ENCODE measurements at places on chromosomes 4 and X.

DNA sequence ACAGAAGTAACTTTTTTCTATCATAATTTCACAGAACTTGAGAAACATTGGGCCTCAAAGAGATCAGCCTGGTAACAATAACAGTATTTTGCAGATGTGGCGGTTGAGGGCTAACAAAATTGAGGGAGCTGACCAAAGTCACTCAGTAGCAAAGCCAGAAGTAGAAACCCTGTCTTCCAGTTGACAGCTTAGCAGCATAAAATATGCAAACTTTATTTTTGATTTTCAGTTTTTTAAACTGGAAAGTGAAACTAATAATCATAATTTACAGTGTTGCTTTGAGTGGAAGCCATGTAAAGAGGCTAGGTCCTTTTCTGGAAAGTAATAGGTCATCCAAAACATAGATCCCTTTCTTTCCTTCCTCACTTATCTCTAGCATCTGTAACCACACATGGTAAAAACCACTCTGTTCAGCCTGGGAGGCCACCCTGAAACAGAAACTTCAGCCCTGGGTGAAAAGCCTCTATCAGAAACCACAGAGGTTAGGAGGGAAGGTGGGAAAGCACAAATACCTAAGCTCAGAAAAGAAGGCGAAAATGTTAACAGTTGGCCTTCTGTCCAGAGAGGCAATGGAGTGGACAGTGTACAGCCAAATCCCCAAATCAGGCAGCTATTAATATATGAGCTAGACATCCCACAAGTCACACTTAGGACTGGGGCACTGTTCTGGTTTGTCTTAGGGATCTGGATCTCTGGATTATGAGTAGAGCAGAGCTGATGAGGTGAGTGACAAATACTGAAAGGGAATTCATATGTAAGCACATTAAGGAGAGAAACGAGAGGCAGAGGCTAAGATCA, 61.1 kb upstream of the ARSJ start:
- DNase-seq = no peak

- no peak for DNase-seq
These were observed 7.2 kb downstream of the PCDH7 start for GRCh38 chr4:30727409-30727808.

GRCh38 chr4:16225863-16226815, at the start of gene TAPT1:
Gene TAPT1 (minus strand): TSS chr4:16226471. CDS start chr4:16226457, 14 bp downstream.
- peak; percentile 33 for DNase-seq

DNA sequence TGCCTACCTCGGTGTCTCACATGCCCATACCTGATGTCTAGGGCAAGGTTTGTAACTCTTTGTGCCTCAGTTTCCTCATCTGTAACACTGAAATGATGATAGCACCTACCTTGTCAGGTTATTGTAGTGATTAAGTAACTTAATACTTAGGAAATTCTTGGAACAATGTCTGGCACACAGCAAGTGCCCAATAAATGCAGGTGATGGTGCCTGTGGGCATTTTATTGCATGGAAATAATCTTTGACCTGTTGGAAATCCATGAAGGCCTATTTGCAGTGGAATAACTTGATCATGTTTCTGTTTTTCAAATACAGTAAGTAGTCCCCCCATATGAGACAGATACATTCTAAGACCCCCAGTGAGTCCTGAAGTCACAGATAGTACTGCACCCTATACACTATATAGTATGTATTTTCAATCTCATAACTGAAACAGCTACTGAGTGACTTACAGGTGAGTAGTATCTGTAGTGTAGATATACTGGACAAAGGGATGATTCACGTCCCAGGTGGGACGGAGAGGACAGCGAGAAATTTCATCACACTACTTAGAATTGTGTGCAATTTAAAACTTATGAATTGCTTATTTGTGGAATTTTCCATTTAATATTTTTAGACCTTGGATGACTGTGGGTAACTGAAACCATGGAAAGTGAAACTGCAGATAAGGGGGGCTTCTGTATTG, 42.1 kb downstream of the AFF1 start:
- DNase-seq = no peak

DNA sequence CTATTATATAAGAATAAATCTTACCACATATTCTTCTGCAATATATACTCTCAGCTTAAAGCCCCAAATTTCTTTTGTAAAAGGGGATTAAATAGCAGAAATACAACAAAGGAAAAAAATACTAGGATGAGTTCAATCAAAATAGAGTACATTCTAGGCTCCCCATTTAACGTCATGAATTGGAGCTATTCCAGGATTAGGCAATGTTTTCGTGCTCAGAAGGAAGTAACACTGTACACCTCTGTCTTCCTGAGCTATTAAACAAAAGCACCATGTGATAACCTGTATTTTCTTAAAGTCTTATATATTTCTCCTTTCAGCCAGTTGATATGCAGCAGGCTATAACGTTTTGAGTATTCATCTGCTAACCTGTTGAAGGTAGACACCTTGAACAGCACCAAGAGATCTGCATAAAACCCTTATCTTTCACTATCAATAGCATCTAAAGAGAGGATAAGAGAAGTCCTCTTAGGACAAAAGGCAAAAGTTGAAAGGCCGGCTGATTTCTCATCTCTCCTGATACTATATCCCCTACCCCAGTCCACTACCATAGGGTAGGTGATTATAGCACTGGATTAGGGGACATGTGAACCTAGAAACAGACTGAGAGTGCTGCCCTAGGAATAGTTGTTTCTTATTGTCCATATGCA, 31.5 kb downstream of the TEC start:
- DNase-seq = no peak

- no peak for DNase-seq
These were observed 64.8 kb downstream of the IRF2 start for GRCh38 chr4:184409502-184409901.

DNA sequence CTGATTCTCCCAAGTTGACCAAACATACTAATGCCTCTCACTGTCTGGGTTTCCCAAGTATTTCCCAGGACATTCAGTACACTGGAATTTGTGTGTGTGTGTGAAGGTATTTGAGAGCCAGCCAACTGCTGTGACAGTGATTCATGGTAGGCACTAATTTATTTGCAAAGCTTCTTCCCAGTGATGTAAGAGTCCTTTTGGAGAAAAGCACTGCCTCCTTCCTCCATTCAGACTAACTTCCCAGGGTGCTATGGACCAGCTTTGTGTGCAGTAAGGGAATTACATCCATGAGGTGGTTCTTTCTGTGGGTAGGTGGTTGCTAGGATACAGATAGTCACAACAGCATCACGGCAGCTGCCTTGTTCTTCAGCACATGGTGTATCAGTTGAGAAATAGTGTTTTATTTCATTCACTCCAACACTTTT, 8.7 kb downstream of the EGF start:
- DNase-seq = no peak

DNA sequence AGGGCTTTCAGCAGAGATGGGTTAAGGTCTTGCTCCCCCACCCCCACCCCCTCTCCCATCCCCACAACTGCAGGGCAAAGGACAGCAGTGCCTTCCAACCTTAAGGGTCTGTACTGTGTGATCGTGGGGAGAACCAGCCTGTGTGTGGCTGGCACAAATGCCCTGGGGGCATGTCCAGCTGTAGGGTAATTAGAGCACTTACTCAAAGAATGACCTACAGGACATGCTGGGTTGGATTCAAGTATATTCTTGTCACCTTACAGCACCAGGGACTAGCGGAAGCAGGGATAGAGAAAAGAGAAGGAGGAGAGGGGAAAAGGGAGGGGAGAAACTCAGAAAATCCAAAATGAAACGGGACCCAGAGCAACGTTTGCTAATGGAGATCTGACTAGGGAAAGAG, 191.3 kb upstream of the GATB start:
- no peak for DNase-seq

- DNase-seq = no peak
These were observed 1.1 kb upstream of the CCNQ start for GRCh38 chrX:153600032-153600373.

DNA sequence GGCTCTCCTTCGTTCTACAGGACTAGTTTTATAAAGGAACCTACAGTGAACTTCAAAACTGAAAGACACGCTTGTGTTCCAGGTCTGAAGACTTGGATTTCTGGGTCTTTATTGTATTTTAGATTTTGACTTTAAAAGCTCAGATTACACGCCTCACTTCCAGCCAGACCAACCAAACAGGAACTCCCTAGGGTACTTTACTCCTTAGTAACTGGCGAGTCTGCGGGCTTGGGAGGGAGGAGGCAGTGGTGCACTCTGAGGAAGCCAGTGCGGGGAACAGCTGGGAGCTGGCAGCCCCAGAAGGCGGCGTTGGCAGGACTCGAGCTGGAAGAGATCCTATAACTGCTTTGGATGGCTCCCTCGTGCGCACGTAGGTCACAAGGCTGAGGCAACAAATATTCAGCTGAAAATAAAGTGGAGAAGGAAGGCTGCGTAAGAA, 391 bp upstream of the PHKA1 start:
- DNase-seq = peak; percentile 65

DNA sequence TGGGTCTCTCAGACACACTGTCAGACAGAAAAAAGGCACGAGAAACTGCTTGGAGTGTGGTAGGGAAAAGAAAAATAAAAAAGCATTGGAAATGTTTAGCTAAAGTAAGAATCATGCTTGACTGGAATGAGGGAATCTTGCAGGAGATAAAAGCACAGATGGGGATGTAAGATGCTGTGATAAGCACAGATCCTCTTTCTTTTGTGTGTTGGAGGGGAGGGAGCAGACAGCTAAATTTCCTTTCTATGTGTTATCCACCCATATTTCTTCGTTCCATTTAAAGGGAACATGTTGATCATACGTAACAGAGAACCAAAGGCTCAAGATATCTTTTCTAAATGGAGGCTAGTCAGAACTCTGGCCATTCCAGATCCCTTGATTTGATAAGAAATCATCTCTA, 614.0 kb upstream of the LCORL start:
- peak; percentile 8 for DNase-seq

Data from SK-N-DZ (cell line).